ENCODE measurements at places on chromosomes 2 and 18.

DNA sequence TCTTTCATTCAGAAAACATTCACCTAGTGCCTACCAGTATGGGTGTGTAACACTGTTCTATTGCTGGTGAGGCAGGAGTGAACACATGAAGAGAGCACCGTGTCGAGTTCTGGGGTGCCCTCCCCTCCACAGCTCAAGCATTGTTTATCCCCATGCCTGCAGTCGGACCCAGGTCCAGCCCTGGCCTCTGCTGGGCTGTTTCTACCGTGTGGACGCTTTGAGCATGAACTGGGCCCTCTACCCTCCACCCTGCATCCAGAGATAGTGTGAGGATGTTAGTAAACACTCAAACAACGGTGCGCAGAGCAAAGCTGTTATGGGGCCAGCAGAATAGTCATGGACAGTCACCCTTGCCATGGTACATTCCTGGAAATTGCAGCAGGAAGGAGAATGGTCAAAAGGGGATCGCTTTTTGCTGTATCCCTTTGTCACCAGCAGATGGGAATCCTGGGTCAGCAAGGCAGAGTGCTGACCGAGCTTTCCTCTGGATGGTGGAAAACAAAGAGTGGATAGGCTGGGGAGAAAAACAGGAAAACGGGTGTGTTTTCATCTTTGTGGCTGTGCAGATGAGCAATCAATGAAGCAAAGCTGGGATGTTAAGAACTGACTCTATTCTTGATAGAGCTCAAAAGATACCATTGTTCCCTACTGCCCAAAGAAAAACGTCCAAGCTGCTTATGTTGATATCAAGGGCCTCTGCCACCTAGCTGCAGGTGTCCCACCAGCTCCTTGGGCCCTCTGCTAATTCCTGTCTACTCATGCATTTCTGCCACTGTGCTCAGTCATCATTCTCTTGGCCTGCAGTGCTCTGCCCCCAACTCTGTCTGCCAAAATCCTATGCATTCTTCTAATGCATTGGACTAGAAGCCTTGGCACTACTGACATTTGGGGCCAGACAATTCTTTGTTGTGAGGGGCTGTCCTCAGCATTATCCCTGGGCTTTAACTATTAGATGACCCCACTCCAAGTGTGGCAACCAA is 38.7 kb downstream of the REEP1 start:
- no peak for DNase-seq

GRCh38 chr2:146312899-146313298 is 1531.9 kb upstream of the ACVR2A start:
- DNase-seq, result no peak

DNA sequence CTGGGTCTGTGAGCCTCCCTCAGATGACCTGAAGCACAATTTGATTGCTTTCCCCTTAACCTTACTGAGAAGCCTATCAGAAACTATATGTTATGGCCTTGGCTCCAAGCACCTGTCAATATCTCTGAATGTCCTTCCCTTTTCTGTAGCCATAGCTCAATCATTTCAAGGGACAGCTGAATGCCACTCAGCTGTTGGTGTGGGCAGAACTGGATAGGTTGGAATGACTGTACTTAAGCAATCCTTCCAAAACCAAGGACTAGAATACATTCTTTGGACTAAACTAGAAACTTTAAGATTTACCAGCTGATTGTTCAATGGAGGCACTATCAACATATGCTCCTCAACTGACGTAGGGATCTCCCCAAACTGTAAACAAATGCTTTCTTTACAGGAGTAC is 159.4 kb downstream of the THADA start:
- DNase-seq, result no peak

GRCh38 chr2:71243634-71244301 is 16.9 kb upstream of the PAIP2B start:
- no peak for DNase-seq

DNA sequence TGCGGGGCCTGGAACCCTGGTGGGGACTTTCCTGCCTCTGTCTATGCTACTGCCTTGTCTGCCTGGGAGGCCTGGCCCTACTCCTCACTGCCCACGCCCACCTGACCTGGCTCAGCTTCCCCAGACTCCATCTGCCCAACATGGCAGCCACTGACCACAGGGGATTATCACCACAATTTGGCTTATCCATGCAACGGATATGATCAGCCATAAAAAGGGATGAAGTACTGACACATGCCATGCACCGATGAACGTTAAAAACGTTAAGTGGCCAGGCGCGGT is 5.9 kb upstream of the KCNF1 start:
- no peak for DNase-seq

DNA sequence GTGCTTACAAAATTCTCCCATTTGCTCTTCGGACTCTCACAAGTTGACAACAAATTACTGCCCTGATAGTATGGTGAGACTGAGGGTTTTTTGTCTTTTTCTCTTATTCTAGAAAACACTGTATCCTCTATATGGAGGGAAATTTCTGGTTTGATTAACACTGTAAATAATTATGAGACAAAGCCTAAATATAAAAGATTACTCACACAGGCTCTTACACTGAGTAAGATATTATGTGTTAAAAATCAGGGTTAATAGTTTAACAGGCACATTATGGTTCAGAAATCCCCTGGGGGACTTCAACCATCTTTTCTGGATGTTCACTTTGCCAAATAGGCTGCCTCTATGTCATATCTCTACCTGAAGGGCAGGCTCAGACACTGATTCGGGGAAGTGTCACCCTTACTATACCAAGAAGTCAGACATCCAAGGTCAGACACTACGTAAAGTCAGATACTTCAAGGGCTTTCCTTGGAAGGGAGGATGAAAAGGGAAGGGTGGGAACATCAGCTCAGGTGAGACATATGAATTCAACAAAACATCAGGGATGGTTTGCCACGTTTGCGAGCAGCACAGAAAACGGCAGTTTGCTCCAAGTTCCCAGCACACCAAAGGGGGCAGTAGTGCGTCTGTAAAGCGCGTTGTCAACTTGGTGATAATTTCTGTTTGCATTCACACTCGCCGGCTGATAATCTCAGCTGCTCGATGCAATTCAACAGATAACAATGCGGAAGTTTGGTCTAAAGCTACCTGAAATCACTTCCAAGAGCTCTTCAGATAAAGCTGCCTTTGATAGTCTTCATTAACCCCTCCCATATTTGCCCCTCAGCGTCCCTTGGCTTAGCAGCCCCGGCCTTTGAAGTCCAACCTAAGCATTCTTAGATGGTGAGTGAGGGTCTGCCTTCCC is 972 bp upstream of the RASGRP3 start:
- DNase-seq, result peak; percentile 70

- no peak for DNase-seq
Observed at GRCh38 chr2:55157474-55157884, 74.6 kb downstream of the CLHC1 start.

DNA sequence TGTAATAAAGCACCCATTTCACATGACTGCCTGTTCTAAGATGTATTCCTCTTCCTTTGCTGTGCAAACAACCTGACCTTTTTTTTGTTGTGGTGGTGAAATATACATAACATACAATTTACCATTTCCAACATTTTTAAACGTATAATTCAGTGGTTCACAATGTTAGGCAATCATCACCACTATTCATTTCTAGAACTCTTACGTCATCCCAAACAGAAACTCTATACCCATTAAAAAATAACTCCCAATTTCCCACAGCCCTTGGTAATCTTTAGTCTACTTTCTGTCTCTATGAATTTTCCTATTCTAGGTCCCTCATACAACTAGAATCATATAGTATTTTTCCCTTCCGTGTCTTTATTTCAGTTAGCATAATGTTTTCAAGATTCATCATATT is 36.7 kb downstream of the RND3 start:
- DNase-seq, result no peak

GRCh38 chr2:43103093-43103404 is 123.4 kb downstream of the ZFP36L2 start:
- no peak for DNase-seq

- no peak for DNase-seq
Observed at GRCh38 chr2:181158427-181158826, 178.0 kb downstream of the UBE2E3 start.

DNA sequence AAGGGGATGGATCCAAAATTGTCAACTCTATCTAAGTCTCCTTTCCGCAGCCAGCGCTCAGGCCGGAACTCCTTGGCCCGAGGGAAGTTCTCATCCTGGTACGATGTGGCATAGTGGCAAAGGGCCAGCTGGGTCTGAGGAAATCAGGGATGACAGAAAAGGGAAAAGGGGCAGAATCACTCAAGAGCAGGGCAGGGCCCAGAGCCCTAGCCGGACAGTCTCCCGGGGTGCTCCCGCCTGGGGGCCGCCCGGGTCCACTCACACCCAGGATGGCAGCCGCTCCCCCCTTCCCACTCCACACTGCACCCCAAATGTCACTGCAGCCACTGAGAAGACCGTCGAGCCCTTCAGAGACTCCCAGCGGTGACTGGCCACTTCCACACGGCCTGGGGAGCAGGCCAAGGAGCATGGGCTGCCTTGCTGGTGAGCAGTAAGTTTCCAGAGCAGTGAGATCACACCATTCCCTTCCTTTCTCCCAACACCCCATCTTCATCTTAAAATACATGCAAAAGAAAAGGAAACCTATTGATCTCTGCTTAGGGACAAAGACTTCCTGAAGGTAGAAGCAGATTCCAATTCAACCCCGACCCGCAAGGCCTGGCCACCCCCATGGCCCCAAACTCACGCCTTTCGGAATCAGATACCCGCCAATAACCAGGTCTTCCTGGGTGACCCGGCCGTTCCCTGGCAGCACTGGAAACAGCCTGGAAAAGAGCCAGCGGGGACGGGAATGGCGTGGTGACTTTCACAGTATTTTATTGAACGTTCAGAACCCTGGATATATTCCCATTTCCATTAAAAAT is 26.7 kb downstream of the CYP27C1 start:
- DNase-seq, result no peak

- DNase-seq, result no peak
Observed at GRCh38 chr2:148523315-148523714, 121.2 kb upstream of the EPC2 start.

- DNase-seq, result no peak
Observed at GRCh38 chr18:51248685-51249084, 51.2 kb upstream of the MEX3C start.

GRCh38 chr2:195488567-195488966 is 168.5 kb upstream of the SLC39A10 start:
- DNase-seq, result no peak

DNA sequence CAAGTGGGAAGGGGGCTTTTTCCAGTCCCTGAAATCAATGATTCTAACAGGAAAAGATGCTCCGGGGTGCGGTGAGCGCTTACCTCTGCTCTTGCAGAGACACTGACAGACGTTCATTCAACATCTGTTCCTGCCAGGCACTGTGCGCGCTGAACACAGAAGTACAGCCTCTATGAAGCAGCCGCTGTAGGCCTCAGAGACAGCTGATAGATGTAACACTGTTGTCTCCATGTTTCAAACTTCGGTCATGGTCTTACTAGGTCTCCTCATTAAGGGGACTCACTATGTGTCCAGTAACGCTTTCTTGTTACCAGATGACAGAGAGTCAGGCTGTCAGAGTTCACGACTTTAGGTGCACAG is 649 bp upstream of the CLIP4 start:
- DNase-seq, result no peak

- DNase-seq, result no peak
Observed at GRCh38 chr2:63665091-63665490, 76.3 kb downstream of the MDH1 start.

- no peak for DNase-seq
Observed at GRCh38 chr2:197883354-197884032, 79.1 kb downstream of the PLCL1 start.
